ENCODE measurements at places on chromosomes 1 and 21.

DNA sequence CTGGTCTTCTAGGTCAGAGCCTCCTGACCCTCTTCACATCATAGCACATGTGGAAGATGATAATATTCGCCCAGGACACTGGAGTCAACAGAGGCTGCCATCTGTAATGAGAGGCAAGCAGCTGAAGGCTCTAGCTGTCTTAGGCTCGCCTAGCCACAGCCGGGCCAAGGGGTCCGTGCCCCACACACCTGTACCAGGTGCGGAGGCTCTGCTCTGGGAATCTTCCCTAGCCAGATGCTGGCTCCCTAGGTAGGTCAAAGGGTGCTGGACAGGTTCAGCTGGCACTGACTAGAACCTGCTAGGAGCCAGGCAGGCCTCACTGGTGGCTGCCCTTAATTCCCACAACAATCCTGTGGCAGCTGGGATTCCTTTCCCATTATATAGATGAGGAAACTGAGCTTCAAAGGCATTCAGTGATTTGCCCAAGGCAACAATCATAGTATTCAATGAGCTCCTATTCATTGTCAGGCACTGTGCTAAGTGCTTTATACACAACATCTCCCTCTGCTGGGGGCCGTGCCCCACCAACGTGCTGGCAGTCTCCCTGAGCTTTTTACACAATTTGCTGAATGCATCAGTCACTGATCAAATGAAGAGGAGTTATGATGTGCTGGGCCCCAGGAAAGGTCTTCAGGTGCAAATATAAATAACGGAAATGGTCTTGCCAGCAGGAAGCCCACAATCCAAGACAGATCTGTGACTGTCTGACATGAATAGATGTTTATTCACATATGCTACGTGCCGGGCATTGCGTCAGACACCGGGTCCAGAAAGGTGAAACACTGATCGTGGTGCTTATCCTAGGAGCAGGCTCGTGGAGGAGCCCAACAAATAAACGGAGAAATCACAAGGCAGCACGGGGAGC is 58.0 kb downstream of the DDX20 start:
- DNase-seq = no peak

DNA sequence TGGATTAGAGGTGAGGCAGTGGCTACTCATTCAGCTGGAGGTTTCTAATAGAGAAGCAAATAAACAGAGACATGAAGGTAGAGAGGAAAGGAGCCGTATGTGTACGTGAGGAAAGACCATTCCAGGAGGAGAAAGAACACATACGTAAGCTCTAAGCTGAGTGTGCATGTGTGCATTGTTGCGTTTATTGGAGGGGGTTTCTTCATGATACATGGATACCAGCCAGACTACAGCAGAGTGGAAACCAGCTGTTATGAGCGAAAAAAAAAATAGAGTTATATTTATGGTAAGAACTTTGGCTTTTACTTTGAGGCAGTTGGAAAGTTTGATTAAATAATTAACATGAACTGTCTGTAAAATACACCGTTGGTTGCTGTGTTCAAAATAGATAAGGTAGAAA is 173.4 kb upstream of the RGS18 start:
- no peak for DNase-seq

DNA sequence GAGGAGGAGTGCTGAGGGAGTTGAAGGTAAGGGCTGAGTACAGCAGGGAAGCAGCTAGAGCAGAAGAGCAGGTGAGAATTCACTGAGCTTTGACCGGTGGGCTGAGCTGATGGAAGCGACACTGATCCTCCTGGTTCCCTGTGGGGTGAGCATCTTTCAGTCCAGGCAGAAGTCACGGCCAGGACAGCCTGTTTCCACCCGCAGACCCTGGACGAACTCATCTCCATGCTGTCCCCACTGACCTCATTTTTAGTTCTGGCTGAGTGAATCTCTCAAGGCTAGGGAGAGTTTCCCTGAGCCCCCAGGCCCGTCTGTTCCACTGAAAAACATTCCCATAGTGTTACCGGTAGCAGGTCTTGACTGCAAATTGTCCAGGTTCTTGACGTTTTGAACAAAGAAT is 31.5 kb downstream of the FAM163A start:
- DNase-seq = no peak

- no peak for DNase-seq
Measured at GRCh38 chr1:96473791-96474434, 247.7 kb upstream of the PTBP2 start.

DNA sequence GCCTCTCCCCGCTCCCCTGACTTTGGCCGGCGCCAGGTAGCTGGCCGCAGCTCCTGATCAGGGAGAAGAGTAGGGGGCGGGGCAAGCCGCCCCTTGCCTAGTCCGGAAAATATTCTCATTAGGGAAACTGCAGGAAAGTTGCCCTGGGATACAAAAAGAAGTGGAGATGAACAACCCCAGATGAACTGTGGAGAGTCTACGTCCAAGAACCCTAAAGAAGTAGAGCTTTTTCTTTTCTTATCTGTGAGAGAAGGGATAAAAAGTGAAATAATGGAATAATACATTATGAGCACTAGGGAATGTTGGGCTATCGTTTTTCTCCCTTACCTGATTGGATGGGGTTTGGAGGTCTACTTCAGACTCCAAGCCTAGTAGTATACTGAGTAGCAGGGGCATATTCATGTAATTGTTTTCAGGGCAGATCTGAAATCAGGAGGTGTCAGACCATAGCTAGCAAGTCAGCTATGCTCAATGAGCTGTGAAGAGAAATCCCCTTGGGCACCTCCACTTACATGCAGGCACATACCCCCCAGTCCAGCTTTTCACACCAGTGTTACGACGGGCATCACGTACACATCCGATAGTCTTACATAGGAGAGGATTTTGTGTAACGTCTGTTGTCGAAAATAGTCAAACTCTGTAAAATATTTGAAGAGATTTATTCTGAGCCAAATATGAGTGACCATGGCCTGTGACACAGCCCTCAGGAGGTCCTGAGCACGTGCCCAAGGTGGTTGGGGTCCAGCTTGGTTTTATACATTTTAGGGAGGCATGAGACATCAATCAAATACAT is 1.7 kb upstream of the DUSP10 start:
- no peak for DNase-seq

DNA sequence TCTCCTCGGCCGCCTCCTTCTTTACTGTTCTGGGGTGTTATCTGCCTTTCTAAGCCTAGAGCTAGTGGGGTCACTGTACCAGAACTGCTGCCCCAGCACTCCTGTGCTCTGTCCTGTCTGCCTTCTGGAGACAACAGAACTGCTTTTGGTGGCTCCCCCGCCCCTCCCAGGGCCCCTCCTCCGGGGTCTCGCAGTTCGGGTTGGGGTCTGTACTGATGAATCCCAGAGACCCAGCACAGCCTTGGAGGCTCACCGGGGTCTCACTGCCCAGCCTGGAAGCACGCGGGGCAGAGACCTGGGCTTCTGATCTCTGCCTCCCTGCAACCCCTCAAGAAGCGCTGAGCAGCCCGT is 3.2 kb upstream of the PLEKHA6 start:
- no peak for DNase-seq

GRCh38 chr1:80534606-80535360 is 1266.0 kb upstream of the ADGRL2 start:
- DNase-seq = no peak

DNA sequence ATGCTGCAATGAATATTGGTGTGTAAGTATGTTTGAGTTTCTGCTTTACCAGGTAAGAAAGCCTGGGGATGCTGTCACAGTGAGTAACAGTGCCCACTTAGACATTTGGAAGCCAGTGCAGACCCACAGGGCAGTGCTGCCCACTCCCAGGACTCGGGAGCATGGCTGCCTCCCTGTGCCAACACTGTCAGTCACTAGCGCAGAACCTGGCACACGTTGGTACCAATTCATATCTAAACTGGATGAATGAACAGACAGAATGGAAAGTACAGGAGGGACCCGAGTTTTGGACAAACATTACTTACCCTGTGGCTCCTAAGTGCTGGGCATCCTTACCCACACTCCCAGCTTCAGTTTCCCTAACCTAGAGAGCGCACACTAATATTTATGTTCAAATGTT is 1.6 kb upstream of the EVA1C start:
- DNase-seq = no peak

GRCh38 chr1:112247961-112248360 is 148.1 kb upstream of the CTTNBP2NL start:
- DNase-seq = no peak

DNA sequence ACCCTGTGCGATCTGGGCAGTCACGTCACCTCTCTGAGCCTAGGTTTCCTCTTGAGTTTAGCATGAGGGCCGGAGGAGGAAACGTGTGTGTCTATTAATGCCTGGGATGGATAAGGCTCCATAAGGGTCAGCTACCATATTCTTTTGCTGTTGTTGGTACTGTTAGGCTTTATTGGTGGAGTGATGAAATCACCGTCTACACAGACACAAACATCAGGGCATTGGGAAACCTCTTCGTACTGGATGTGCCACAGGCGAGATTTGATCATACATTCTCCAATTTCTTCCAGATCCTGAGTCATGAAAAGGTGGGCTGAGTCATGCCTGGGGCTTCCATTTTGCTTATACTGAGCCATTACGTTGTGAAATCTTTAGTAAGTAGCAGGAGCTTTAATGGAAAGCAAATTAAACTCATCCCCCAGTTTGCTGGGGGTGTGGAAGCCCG is 24.9 kb upstream of the GRHL3 start:
- DNase-seq = no peak

DNA sequence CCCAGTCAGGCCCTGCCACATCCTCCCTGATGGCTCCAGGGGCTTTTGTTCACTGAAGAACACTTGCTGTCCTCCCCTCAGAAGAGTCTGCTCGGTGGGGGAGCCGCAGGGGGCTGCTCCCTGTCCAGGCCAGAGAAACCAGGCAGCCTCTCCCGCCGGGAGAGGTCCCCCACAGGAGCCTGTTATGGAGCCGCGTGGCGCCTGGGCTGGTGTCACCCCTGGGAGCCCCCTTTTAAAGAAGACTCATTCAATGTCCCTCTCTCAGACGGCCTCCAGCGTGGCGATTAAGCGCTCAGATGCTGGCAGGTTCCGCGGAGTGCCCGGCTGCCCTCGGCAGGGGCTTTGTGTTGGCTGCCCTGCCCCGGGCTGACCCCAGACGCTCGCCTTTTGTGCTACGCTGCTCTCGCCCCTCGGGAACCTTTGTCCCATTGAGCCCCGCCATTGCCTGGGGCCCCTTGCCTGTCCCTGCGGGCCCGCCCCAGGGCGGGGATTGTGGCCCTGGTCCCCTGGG is 43.1 kb downstream of the SKI start:
- DNase-seq = no peak

DNA sequence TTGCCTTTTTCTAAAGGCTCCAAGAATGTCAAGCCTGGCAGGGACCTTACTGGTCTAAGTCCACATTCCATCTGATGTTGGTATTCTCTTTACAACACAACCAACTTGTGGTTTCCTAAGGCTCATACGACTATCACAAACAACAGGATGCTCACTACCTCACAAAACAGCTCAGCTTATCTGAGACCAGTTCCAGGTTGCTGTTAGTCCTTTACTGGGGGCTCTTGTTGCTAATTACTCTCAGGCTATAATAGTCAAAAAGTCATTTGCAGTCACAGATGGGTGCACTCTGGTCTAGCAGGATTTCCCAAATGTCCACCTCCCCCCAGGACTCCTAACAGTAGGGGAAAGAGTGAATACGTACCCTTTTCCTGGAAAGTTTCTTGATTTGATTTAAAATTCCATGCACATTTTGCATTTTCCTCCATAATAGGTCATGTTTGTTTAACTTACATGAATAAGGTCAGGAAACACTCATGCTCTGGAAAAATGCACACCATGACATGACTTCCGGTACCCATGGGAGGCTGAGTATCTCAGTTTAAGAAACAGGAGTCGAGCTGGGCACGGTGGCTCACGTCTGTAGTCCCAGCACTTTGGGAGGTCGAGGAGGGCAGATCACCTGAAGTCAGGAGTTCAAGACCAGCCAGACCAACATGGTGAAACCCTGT is 16.0 kb downstream of the LCK start:
- DNase-seq = no peak

DNA sequence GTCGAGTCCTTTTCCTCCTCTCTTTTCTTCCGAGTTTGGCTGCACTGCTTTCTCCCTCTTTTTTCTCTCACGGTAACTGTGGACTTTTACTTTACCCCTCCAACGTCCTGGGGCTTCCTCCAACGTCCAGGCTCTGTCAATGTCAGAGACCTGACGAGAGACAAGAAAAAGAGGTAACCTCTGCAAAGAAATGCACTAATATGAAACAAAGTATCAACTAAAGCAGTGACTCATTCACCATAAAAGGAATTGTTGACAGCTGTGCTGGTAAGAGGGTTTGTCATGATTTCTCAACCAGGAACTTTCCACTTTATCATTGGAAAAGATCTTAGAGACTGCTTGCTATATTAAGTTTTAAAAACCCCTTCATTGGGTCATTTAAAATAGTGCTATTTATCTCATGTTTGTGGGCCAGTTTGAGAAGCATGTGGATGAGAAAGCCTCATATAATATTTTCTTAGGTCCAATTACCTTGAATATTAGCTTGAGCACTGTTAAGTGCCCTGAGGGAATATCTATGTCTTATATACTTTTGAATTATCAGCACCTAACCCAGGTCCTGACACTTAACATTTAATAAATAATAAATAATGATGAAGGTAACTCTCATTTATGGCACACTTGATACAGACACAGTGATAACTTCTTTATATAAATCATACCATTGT is at the start of gene GBP2:
TSS of gene GBP2 (minus strand) at position 202 of the 668 bp plus-strand sequence. CDS start 4,148 bp downstream, outside the sequence.
- no peak for DNase-seq

DNA sequence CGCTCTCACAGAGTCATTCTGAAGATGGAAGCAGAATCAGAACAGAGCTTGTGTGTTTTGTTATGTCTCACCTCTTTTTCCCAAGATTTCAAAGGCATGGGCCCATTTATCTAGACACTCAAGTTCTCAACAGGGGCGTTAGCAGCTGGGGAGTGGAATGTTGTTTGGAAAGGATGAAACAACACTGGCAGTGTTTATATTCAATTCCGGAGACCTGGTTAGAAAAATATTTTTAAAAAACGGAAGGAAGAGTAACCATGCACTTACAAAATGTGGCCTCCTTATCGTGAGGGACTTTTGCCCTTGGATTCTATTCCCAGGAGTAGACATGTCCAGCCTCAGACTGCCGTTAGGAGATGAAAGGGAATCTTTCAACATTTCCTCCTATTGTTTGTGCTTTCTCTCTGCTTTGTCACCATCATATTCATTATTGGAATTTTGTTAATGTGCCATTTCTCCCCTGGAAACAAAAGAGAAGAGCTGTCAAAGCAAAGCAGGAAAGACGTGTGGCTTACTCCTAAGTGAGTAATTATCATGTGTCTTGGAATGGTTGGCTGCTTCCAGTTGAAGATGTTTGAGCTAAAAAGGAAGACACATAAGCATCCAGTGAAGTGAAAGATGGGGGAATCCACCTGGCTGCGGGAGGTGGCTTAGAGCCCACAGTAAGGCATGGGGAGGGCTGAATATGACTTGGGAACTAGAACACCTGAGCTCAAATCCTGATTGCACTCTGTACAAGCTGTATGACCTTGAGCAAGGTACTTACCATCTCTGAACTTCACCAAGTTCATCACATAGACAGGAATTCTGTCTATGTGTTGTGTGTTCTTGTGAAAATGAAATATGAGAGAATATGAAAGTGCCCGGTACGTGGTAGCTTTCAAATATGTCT is 71.7 kb upstream of the JUN start:
- no peak for DNase-seq

- DNase-seq = no peak
Measured at GRCh38 chr1:64839732-64840405, 95.0 kb downstream of the RAVER2 start.
